ENCODE measurements at places on chromosomes 6 and 20.

DNA sequence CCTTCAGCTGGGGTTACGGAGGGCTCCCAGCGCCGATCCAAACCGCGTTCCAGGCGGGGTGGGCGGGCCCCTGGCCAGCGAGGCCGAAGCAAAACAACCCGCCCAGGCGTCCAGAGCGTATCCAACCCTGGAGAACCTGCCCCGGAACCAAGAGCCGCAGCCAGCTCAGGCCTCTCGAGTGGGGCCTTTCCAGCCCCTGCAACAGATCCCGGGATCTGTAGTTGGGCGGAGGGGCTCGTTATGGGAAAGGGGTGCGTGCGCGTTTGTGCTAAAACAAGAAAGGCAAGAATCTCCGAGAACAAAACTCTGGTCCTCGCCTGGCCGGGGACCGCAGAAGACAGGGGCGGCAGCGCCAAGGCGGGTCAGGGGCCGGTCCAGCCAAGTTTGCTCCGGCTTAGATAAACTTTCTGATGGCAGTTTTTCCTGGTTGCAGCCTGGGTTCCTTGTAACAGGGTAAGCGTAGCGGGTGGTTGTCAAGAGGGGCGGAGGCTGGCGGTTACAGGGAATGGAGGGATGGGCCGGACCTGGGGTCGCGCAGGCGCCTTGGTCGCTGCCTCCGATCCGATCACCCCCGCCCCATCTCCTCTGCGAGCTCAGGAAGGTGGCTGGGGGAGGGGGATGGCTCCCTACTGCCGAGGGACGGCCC lies 448 bp upstream of the RIN2 start:
- peak; percentile 59 for DNase-seq

GRCh38 chr6:100662264-100662663 lies 197.5 kb upstream of the SIM1 start:
- DNase-seq = no peak

- DNase-seq = no peak
These were observed 3.9 kb upstream of the TRDN start for GRCh38 chr6:123640567-123641187.

- peak; percentile 21 for DNase-seq
These were observed 554 bp upstream of the ZSCAN31 start for GRCh38 chr6:28336284-28337120.

- no peak for DNase-seq
These were observed 257.6 kb upstream of the THEMIS start for GRCh38 chr6:128158496-128158895.

DNA sequence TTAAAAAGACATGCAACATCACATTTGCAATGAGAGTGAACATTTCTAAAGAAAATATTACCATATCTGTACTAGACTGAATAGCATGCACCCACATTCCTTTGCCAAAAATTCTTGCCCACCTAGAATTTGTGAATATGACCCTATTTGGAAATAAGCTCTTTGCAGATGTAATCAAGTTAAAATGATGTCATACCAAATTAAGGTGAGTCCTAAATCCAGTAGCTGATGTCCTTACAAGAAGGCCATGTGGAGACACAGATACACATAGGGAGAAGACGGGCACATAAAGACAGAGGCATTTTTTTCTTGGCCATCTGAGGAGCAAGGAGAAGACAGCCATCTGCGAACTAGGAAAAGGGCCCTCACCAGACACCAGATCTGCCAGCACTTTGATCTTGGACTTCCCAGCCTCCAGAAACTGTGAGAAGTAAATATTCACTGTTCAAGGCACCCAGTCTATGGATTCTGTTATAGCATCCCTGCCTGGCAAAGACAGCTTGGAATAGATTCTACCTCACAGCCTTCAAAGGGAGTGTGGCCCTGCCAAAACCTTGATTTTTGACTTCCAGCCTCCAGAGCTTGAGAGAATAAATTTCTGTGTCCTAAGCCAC lies 22.8 kb upstream of the ATXN1 start:
- DNase-seq = no peak

DNA sequence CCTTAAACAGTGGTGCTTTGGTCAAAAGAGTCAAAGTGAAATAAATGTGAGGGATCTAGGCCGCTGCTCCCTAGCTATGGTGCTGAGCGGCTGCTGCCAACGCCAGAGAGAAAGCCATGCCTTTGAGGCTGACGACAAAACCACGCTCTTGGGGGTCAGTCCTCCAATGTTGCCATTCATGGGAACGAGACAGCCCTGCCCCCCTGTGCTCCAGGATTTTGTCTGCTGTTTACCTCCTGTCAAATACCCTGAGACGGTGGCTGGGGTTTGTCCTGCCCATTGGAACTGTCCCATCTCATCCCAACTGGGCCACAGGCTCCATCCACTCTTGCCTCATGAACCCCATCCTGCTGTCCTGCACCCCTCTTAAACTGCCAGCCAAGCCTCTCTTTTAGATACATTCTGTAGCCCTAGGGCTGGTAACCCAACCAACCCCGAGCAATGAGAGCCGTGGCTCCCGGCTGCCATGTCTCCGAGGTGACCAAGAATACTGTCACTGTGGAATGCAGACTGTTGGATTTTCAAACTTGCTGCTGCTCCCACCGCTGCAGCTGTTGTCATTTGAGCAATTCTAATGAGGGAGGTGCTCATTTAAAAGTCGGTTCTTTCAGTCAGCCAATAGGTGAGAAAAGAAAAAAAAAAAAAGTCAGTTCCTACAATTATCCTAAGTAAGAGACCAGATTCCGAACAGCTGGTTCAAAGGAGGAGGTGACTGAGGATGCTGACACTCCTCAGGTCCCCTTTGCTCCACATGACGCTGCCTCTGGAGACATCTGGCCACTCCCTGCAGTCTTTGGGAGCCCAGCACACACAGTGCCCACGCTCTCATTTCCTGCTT lies 73.1 kb upstream of the QKI start:
- DNase-seq = no peak

GRCh38 chr20:62068997-62069396 lies 3.3 kb upstream of the TAF4 start:
- no peak for DNase-seq

DNA sequence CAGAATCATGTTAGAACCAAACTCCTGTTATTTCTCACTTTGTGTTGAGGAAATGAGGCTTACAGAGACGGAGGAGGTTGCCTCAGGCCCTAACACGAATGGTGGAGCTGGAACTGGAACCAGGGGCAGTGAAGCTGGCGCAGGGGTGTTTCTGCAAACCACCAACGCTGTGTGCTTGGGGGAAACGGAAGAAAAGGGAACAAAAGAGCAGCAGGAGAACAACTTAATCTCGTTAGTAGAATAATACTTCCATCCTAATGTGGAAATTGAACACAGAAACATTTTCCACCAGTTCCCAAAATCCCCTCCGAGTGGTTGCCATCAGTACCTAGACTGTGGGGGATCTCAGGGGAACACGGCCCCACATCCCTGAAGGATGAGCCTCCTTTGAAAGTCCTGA lies 103.4 kb upstream of the FRMD1 start:
- DNase-seq = no peak

GRCh38 chr20:52941808-52942207 lies 30.4 kb upstream of the TSHZ2 start:
- peak; percentile 61 for DNase-seq

DNA sequence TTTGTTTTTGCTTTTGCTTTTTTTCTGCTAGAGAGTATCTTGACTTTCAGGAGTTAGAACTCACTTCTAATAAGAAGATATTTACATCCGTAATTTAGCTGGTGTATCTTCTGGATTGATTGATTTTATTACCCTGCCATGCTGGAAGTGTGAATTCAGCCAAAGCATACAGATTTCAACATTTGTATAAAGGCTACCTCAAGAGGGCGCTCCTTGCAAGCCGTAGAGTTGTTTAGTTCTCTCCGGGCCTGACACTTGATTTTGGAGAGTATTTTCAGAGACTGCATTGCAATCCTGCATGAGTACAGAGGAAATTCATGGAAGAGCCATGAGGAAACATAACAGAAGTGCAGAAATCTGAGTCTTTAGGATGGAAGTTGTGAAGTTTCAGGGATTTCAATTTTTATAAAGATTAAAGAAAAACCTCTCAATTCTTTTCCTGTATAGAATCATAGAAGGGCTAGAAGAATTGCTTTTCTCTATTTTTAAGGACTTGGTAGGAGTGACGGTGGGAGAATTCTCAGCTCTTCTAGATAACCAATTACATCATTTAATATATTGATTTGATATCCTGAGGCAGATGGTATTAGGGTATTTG lies 66.7 kb upstream of the TIAM2 start:
- no peak for DNase-seq

- no peak for DNase-seq
These were observed 124.1 kb downstream of the FOXO3 start for GRCh38 chr6:108684771-108685329.

DNA sequence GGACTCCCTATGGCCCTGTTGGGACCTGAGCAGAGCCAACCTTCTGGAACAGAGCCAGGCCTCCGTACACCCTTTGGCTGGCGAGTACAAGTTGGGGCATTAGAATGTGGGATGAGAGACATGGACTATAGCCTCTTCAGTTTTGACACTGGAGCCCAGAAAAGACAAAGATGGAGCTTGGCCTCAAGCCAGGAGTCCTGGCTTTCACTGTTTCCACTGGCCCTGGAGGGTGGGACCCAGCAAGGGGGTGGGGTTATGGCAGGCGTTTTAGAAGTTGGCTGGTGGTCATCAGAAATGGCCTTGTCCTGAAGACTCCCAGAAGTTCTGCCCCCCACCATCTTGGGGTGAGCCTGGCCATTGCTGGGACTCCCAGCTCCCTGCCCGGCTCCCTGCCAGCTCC lies 21.8 kb downstream of the ITPR3 start:
- no peak for DNase-seq

- no peak for DNase-seq
These were observed 219.7 kb upstream of the SUPT3H start for GRCh38 chr6:45597424-45597823.

- DNase-seq = no peak
These were observed 113.3 kb upstream of the SSTR4 start for GRCh38 chr20:22921595-22922421.

DNA sequence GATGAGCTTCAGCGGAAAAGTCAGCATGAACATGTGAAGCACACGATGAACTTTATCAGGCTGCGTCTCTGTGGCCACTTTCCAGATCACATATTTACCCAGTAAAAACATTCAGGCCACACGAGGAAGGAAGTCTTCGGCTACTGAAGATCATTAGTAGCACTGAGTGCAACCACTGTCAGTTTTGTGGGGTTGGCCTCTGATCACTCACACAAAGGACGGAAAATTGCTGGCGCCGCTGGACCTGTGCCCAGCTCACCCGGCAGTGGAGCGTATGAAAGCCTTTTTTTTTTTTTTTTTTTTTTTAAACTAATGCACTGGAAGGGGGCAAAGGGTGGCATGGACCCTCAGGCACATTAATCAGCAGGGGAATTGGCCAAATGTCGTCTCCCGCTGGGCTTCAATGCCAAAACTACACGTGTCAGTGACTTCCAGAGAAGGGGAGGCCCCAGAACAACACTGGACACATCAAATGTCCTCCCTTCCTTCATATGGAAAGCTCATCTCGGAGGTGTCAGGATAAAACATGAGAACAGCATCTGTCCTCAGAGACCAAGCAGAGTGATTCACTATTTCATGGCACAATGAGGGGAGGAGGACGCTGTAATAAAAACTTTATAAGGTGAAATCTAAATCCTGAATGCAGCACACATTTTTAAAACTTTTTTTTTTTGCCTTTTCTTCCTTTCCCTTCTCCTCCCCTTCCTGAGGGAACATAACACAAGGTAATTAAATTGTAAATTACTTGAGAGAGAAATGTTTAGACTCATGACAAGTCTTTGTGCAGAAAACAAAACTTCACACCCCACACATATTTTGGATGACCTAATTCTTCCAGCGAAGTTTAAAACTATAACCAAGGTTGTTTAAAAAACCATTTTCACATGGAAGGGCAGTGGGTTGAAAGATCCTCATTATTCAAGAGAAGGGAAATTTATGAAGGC lies 223.4 kb downstream of the FOXC1 start:
- no peak for DNase-seq

DNA sequence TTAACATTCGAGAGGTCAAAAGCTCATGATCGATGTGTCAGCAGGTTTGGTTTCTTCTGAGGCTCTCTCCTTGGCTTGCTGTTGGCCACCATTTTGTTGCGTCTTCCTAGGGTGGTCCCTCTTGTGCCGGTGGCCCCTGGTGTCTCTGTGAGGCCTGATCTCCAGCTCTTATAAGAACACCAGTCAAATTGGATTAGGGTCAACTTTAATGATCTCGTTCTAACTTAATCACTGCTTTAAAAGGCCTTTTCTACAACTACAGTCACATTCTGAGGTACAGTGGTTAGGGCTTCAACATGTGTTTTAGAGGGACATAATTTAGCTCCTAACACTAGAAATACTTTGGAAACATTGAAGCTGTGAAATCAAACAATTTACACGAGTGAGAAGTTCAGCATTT lies 240.8 kb upstream of the KCNQ5 start:
- DNase-seq = no peak

DNA sequence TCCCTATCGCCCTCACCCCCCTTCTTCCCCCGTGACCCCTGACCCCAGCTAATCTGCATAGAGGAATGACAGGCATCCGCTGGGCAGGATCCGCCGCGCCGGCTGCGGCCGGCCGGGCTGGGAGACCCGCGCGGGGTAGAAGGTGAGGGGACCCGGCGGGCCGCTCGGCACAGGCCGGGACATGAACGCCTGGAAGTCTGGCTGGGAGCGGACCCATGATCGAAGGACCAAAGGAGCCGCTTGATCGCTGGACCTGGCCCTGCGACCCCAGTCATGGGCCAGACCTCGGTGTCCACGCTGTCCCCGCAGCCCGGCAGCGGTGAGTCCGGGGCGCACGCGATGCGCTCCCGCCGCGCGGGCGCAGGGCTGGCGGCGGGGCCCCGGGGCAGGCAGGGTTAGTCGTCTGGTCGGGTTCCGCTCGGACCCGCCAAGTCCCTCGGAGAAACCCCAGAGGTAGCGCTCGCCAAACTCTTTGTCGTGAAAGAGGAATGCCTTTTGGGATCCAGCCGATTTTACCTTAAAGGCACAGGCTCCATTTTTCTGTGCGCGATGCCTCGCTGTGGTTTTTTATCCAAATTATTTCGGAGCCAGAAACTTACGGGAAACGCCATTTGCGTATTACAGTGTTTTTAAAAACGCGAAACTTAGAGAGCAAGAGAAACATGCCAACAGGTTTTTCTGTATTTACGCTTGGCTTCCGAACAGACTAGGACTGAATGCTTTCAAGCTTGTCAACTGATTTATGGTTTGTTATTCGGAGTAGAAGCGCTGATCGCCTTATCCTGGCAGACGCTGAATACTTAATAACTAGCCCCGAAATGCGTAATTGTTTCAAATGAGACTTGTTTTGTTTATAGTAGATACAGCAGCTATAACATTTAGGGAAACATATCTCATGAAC lies at the start of gene PHACTR2:
TSS of gene PHACTR2 (plus strand) at position 75 of the 901 bp plus-strand sequence. CDS start at position 274, 199 bp downstream.
- peak; percentile 14 for DNase-seq

DNA sequence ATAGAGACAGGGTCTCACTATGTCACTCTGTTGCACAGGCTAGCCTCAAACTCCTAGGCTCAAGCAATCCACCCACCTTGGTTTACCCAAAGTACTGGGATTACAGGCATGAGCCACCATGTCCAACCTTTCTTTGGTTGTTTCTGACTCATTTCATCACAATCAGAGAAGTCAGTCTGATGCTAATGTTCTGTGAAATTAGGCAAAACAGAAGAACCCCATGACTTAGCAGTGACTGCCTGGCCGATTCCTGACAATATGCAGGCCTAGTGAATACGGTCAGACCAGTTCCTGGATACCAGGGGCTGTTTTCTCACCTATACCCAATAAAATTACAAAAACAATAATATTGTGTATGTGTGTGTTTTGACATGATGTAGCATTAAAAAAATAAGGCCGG lies 58.8 kb upstream of the BTN3A2 start:
- DNase-seq = no peak

GRCh38 chr6:43178150-43178549 lies 3.8 kb upstream of the CUL9 start:
- no peak for DNase-seq

GRCh38 chr6:36339146-36339545 lies 2.5 kb upstream of the BNIP5 start:
- no peak for DNase-seq

All from NCI-H524 treated with DMSO at 0.1 percent for 48 hours (cell line).